SK-N-SH treated with all-trans-retinoic acid at 6 μM for 48 hours (cell line): ENCODE measurements at places on chromosomes 3 and 15.

GRCh38 chr3:66239513-66240123, 18.8 kb downstream of the SLC25A26 start:
- ATAC-seq, result no peak

GRCh38 chr15:58360421-58361090, 71.2 kb upstream of the LIPC start:
- ATAC-seq, result no peak

- peak; percentile 94 for ATAC-seq
Observed at GRCh38 chr15:41104234-41104633, 11.8 kb downstream of the INO80 start.

DNA sequence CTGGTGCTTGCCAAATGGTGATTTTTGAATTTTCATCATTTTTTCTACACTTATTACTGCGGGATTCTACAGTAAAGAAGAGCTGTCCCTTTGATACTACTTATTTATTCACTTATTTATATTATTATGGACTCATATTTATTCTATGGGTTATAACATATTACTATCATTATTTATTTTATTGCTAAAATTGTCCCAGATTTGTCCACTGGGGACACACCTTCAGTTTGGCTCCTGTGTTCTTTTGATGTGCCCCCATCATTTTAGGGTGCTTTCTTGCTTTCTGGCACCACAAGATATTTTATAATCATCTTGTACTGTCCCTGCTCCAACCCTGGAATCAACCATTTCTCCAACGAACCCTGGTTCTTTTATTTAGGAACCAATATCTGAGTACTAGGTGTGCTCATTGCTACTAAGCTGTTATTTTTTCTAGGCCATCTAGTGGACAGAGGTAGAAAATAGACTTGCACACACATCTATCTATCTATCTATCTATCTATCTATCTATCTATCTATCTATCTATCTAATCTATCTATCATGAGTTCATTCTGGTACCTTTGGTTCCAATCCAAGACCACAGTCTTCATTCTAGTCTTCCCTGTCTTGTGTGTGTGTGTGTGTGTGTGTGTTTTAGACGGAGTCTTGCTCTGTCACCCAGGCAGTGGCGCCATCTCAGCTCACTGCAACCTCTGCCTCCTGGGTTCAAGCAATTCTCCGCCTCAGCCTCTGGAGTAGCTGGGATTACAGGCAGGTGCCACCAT, 16.0 kb downstream of the SLC22A14 start:
- peak; percentile 85 for ATAC-seq

GRCh38 chr3:95097493-95097892, 1034.6 kb downstream of the NSUN3 start:
- ATAC-seq, result no peak

DNA sequence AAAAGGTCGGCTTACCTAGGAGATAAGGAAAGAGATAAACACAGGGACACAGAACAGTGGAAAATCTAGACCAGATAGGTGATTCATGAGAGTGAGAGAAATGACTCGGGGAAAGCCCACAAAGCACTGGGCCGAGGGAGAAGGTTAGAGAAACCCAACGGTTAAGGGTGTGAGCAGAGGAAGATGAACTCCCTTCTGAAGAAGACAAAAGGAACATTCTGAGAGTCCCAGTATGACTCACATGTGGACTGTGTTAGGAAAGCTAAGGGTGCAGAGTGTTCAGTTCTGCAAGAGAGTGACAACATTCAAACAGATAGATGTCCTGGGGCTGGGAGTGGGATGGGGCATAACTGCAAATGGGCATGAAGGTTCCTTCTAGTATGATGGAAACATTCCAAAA, 83.0 kb downstream of the CNTN3 start:
- ATAC-seq, result no peak

DNA sequence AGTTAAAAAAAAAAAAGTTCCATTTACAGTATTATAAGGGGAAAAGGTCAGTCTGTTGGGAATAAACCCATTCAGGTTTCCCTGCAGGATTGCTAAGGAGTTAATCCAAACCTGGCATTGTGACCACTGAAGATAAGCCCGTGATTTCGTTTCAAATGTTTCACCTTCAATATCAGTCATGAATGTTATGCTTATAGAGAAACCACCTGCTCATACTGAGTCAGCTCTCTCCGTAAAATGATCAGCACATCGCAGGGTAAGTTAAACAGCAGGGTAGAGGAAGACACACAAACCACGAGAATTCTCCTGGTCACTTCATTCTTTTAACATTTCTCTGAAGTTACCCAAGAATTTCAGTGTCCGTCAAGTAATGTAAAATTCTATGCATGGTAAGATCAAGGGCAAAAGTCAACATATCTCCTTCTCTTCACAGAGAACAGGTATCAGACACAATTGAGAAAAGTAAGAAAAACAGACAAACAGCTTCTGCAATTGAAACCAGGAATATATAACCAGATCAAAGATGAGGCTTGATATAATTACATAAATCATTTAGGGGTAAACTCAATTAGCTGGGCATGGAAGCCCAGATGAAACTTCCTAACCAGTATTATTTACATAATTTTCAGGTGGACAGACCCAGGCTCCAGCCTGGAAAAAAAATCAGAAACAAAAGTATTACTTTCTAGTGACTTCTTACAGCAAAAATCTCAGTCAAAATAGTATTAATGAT, 67.6 kb upstream of the ARHGEF3 start:
- ATAC-seq, result peak; percentile 77

DNA sequence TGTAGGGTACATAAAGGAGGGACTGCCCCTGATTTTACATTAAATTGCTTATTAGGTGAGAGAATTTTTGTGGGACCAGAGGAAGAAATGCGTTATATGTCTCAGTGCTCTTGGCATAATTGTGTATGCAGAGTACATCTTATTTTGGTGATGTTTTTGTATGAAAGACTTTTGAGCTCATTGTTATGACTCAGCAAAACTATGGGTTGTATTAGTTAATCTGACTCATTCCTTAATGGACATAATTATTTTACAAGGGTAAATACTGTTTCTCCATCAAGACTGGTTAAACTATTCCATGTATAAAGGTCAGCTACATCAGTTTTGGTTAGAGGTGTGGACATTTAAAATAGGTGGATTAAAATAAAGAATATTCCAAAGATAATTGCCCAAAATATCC, 156.8 kb downstream of the ALCAM start:
- no peak for ATAC-seq

GRCh38 chr3:1908651-1909445, 189.8 kb upstream of the CNTN4 start:
- no peak for ATAC-seq

- peak; percentile 30 for ATAC-seq
Observed at GRCh38 chr3:182979103-182979673, 1.1 kb downstream of the DCUN1D1 start.

DNA sequence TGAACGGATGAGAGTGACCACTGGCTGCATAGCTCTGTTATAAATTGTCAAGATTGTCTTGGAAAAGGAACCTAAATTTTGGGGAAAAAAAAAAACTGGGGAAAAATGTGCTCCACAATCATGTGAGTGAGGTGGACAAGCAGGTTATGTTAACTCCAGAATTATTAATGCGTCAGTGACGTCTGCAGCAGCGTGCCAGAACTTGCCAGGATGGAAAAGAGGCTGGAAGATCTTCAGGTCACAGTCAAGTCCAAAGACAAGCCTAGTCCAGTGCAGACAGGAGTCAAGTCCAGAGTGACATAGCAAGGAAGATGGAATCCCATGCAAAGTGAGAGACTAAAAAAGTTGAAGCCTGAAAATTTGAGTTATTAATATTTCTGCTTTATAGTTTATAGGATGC, 140.6 kb downstream of the RYR3 start:
- ATAC-seq, result no peak

DNA sequence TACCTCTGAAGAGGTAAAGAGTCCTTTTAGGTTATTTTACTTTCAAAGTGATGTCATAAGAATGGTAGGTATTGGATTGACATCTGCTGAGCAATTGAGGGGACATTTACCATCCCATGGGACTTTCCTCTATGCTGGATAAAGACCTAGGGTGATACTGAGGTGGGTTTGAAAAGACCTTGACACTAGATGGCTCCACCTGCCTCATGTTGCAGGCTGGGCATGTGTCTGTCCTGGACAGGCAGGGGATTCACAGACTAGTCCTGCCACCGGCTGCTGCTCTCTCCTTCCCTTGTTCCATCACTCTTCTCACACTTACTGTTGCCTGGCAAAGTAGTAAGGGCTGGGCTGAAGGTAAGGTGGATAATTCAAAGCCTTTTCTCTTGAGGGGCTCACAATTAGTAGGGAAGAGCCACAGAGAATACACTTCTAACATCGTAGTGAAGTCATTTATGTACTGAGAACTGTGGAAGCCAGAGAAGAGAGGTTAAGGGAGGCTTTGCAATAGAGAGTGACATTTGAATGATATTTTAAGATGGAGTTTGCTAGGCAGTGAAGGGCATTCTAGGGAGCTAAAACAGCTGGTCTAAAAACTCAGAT, 27.7 kb downstream of the TRAK1 start:
- peak; percentile 87 for ATAC-seq

- ATAC-seq, result no peak
Observed at GRCh38 chr3:5431811-5432378, 244.4 kb downstream of the EDEM1 start.

GRCh38 chr3:157115069-157116006, 44.6 kb downstream of the CCNL1 start:
- peak; percentile 73 for ATAC-seq

DNA sequence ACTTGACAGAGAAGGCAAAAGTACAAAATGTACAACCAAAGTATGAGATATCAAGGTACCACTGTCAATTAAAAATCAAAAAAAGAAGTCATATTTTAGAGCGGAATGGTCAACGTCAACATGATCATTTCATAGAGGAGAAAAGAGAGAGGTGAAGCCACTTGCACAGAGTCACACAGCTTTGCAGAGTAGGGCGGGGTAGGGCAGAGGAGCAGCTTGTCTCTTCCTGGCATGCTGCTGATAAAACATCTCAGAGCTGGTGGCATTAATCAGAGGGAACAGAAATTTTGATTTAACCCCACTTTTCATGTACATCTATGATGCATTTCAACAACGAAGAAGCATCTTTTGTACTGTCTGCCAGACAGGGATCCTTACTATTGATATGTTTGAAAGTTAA, 5.2 kb upstream of the IGF1R start:
- ATAC-seq, result no peak

GRCh38 chr3:50567386-50568167, at the start of gene C3orf18:
TSS of gene C3orf18 (minus strand) at chr3:50567747. CDS start at chr3:50565699, 2,048 bp downstream.
- ATAC-seq, result peak; percentile 89

DNA sequence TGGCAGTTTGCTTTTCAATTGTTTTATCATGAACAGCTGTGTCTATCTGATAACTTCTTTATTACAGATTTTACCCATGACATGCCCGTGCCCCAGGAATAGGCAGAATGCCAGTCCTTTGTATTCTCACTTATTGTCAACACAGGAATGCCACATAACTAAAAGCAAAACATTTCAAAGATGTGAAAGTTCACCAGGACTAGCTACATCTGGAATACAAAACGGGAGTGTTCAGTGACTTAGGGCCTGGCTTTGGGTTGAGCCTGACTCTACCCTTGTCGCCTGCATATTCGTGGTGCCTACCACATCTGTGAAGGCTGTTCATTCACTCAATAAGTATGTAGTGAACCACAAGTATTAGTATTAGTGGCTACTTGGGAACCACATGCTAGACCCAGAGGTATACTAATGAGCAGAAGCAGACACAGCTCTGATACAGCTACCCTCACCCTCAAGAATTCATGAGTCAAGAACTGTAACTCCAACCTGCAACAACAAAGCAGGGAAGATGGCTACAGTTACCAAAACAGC, 2.9 kb downstream of the TNFSF10 start:
- peak; percentile 70 for ATAC-seq

GRCh38 chr3:38232701-38233100, 32.9 kb upstream of the SLC22A13 start:
- no peak for ATAC-seq

DNA sequence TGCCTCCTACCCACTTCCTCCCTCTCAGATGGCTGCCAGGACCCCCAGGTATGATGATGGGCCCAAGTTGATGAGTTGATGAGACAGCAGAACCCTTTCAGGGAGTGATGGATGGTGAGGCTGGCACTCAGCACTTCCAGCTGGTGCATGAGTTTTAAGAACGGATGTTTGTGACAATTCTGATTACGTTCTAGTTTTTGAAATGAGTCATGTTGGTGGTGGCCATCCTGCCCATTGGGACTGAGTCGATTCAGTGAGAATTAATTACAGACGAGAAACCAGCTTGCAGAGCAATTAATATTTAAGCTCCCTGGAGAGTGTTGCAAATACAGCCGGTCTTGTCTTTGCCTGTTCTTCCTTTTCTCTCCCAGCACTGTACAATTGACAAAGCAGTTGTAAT, 56.9 kb upstream of the NR2C2 start:
- no peak for ATAC-seq

DNA sequence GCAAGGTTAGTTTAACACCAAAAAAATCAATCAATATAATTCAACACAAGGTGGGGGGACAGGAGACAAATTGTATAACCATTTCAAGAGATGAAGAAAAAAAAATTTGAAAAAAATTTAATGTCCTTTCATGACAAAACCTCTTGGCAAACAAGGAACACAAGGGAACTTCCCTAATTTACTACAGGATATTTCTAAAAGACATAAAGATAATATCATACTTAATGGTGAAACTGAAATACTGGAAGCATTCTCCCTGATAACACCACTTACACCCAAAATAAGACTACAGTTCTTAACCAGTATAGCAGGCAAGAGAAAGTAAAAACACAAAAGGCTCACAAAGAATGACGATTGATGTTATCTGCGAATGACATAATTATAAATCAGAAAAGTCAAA, 44.7 kb downstream of the IFT57 start:
- no peak for ATAC-seq

- ATAC-seq, result peak; percentile 9
Observed at GRCh38 chr3:120416868-120417267, 33.9 kb downstream of the FSTL1 start.

DNA sequence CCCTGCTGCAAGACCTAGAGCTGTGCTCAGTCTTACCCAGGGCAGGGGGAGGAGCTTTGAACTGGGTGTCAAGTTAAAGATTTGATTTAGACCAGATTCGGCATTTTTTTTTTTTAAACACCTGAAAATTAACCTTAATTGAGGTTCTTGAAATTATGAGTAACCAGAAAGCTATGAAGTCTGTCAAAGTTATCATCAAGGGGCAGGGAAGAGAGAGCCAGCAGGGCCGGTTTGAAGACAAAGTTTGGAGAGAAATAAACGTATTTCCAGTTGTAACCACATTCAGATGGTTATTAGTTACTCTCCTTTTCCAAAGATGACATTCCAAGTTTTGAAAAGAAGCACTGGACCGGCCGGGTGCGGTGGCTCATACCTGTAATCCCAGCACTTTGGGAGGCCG, 12.0 kb downstream of the TMEM266 start:
- no peak for ATAC-seq

DNA sequence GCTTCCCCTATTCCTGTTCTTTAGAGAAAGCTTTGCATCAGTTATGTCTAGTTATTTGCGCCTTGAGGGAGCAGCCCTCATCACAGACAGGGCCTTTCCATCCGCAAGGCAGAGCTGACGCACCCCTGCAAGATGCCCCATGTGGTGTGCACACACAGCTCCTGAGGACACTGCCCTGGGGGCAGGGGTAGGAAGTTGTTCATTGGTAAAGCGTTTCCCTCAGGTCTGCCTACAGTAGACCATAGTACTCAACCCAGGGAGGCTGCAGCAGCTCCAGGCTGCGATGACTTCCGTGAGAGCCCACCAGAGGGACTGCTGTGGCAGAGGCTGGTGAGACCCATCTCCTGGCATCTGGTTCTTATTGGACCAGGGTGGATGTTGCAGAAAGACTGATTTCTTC, 55.1 kb upstream of the PLXNA1 start:
- ATAC-seq, result no peak
